ENCODE measurements at places on chromosomes 4 and X.

- DNase-seq, result no peak
These were observed 143.7 kb downstream of the NEXMIF start for GRCh38 chrX:74781507-74782034.

- no peak for DNase-seq
These were observed 293.2 kb upstream of the PRPS2 start for GRCh38 chrX:12497832-12498591.

GRCh38 chr4:35463251-35463952, 780.9 kb downstream of the ARAP2 start:
- DNase-seq, result no peak

DNA sequence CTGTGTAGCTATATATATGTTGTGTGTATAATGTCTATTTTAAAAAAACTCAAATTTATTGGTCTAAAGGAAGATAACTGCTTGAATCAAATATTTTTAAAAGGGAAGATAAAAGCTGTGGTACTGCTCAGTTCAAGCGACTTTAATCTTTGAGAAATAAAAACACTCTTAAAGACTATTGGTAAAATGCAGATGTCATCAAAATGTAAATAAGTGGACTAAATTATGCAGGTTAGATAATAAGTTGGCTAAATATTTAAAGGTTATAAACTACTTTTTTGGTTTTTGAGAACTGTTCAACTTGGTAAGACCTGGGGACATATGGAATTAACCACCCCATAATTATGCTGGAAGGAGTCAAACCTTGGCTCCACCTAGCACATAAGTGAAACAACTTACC, 144.7 kb upstream of the ITM2A start:
- DNase-seq, result no peak

- no peak for DNase-seq
These were observed 10.4 kb downstream of the ACOT9 start for GRCh38 chrX:23732704-23733103.

DNA sequence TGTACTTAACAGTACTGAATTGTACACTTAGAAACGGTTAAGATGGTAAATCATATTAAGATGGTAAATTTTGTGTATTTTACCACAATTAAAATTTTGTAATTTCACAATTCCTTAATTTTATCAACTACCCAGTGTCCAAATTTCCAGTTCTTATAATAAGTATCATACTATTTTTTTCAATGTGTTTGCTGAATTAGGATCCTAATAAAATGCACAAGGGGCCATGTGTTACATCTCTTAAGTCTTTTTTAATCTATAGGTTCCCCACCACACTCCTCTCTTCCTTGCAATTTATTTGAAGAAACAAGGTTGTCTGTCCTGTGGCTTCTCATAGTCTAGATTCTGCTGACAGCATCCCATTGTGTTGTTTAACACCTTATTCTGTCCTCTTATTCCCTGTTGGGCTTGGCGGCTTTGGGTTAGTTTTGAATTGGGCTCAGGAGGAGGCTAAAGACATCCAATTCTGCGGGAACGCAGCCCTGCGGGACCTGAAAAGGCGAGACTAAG, 533 bp upstream of the SYAP1 start:
- DNase-seq, result no peak

All from activated CD8-positive, alpha-beta T cell treated with anti-CD3 and anti-CD28 coated beads, Interleukin-2, amount 10 ng/mL, durations not matched to agents 7 days and 5 days (primary cell).